ENCODE measurements at places on chromosomes 3 and 15.

DNA sequence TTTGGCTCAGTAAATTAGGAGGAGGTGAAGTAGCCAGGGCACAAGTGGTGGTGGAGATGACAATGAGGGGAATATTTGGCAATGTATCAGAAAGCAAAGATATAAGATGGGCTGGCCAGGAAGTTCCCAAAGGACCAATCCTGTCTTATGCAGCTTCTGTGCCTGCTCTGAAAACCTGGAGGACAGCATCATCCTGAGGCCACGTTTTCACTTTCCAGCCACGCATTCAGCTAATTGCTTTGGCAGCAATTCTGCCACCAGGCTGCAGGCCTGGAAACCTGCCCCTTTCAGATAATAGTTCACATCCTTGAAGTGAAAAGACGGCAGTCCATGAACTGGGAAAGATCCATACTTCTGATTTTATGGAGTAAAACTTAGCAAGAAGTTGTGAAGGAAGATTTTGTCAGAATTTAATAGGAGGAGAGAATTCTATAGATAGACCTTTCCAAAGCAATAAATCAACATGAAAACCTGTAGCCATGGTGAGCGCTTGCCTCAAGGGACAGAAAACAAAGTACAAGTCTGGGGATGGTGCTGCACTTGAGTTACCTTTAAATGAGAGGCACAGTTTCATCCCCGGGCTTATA lies 682.5 kb downstream of the GRM7 start:
- DNase-seq = no peak

DNA sequence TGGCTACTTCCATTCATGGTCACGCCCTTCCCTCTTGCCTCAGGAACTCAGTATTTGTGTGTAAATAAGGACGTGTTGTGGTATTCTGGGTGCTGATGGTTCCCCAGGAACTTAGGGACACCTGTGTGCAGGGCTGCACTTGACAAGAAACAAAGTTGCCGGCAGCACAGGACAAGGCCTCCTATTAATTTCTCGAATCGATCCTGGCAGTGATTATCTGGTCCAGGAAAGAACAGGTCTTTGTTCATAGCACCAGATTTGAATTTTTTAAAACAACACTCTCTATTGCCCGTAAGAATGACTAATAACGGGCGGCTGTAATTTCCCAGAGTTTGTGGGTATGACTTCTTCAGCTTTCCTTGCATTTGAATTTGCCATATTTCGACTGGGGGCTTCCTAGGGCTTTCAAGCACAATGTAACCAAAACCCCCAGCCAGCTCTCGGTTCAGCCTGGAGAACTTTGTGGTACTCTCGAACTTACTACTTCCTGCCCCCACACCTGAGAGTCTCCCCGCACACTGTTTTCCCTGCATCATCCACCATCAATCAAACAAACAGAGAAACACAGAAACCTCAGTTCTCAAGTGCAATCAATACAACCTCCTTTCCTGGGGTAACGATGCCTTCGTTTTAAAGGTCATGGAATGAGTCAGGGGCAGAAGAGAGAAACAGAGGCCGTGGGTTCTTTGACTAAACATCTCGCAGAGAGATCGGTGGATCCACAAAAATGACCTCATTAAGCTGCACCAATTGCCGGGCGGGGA lies 241.7 kb upstream of the ICE2 start:
- peak; percentile 45 for DNase-seq

- no peak for DNase-seq
Measured at GRCh38 chr3:11185144-11185543, 30.9 kb downstream of the HRH1 start.

- DNase-seq = no peak
Measured at GRCh38 chr3:181999314-181999713, 287.6 kb downstream of the SOX2 start.

DNA sequence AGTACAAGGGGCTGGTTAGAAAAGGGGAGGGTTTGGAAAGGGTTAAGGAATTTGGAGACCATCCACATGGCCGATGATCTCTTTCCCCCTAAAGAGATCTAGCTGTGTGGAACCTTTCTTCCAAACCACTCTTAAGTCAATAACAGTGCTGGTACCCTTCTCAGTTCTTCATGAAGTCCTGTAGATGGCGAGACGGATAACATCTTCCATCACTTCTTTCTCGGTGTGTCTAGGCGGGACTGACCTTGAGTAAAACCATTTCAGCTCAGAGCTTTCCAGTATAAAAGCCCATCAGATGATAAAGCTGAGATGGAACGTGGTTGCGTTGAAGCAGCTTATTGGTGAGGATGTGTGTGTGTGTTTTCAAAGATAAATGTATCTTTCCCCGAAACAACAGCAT lies 151.5 kb upstream of the BHLHE40 start:
- DNase-seq = no peak

GRCh38 chr15:36334059-36334458 lies 245.4 kb upstream of the CDIN1 start:
- no peak for DNase-seq

GRCh38 chr3:172087602-172088580 lies 48.5 kb downstream of the FNDC3B start:
- no peak for DNase-seq

GRCh38 chr3:110791995-110792686 lies 279.5 kb upstream of the NECTIN3 start:
- DNase-seq = no peak

DNA sequence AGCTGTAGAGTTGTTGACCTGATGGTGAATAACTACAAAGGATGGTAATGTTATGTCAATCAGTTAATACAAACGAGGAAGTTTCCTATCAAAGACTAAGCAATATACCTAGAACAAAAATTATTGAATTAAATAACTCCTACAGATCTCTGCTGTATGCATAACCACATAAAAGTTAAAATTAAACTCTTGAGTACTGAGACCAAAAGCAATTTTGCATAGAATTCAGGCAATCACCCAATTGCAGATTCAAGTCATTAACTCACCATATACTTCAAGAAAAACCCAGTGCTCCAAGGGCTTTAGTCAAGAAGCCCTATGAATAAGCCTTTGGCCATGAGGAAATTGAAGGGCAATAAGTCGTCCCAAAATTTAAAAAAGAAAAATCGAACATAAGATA lies 518.8 kb downstream of the MECOM start:
- no peak for DNase-seq

- DNase-seq = no peak
Measured at GRCh38 chr3:197260491-197261163, 37.8 kb downstream of the DLG1 start.

DNA sequence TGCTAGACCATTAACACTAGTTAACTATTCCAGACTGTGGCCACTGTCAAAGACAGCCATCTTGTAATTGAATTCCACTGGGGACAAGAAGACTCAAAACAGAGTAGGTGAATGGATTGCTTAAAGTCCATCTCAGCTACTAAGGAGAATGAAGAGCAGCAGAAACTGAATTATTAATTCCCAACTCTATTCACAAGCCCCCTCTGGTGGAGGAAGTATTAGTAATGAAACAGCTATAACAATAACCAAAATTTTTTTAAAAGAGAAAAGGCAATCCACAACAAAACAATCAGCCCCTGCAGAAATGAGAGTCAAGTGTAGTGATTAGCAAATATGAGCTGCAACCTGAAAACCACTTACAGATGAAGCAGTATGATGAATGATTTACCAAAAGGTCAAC lies 302.8 kb downstream of the FHIT start:
- DNase-seq = no peak

- no peak for DNase-seq
Measured at GRCh38 chr3:136805795-136806194, 13.1 kb upstream of the SLC35G2 start.

DNA sequence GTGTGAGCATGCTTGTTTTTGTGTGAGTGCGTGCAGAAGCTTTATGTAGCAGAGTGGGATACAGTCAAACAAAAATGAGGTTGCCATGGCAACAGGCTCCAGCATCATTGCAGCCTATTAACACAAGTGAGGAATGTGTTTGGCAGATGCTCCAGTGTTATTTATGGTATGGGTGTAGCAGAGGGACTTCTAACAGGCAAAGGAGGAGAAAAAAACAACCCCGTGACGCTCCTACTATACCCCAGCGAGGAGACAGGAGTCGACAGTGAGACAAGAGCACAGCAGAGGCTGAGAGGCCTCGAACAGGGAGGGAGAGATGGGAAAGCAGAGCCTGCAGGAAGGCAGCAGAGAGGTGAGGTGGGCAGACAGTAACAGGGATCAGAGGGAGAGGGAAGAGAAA lies 4.9 kb downstream of the ADCY5 start:
- DNase-seq = no peak

- no peak for DNase-seq
Measured at GRCh38 chr3:43296565-43296964, 10.2 kb downstream of the SNRK start.

- DNase-seq = no peak
Measured at GRCh38 chr3:150035301-150035779, 64.6 kb upstream of the PFN2 start.

DNA sequence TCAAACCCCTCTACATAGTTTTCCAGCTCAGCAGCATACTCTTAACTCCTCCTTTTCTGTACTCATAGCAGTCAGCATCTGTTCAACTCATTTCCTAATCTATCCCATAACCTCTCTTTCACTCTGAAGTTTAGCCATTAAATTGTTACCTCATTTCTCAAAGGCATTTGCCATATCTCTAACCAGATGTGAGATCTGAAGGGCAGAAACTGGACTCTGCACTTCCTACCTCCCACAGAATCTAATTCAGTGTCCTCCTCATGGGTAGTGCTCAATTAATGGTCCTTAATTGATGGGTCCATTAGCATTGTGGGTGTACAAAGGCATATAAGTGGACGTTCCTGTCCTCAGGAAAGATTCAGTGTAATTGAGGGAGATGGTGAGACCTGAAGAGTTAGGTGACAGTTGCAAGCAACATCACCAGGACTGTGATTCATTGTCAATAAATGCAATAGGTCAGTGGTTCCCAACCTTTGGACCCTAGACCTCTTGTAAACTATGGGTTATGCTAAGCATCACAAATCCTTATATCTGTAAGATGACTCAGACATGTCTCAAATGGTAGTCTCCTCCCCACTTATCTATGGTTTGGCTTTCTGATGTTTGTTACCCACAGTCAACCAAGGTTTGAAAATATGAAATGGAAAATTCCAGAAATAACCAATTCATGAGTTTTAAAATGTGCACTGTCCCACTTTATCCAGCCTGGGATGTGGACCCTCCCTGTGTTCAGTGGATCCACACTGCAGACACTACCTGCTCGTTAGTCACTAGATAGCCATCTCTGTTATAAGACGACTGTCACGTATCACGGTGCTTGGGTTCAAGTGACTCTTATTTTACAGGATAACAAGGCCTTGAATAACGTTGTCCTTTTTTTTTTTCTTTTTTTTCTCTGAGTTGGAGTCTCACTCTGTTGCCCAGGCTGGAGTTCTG lies 25.0 kb upstream of the UACA start:
- DNase-seq = no peak

DNA sequence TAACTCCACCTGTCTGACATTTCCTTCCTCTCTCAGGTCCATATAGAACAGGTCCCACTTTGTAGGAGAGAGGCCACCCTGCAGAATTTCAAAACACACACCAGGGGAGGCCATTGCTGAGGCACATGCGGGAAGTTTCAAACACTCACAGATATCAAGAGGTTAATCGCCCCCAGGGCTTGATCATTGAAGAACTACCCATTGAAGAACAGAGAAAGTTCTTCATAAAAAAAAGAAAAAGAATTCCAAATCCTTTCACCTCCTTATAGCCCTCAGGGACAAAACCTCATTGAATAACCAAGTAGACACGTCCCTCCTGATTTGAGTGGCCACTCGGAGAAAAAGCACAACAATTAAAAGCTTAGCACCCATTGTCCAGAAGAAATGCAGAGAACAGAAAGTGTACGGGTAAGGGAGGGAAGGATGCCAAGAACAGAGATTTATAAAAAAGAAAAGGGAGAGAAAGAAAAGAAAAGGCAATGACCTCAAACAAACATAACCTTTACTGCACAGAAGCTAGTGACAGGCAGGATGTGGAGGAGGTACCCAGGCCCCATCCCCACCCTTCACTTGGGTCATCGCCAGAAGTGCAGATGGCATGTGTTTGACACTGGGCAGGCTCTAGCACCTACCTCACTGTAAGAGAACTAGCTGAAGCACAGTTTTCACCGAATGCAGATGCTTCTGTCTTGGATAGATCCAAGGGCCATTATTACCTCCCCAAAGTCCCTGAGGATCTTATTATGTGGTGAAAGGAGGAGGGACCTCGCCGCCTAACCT lies 112.3 kb upstream of the HES1 start:
- no peak for DNase-seq

GRCh38 chr3:186319945-186320344 lies 42.1 kb downstream of the DGKG start:
- no peak for DNase-seq

GRCh38 chr3:191915712-191916111 lies 454.7 kb downstream of the PYDC2 start:
- DNase-seq = no peak

All from activated CD4-positive, alpha-beta T cell treated with anti-CD3 and anti-CD28 coated beads for 24 hours (primary cell).